ENCODE measurements at places on chromosomes 4 and X.

GRCh38 chr4:93086356-93086755, 742.2 kb upstream of the ATOH1 start:
- peak; percentile 25 for DNase-seq

DNA sequence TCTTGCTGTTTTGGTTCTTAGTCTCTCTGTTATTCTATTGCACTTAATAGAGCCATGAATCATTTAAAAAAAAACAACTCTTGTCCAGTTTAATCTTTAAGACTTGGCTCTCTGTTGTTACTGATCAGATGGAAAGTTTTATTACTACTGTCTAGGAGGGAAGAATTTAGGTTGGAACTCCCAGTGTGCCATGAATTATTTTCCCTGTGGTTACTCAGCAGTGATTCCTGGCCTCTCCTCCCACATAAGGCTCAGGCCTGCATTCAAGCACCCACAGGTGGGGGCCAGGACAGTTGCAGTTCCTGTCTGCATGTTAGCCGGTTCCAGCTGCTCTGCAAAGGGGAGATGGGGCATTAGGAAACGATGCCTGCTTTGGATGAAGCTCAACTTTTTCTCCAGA, 29.8 kb upstream of the ESX1 start:
- DNase-seq, result no peak

DNA sequence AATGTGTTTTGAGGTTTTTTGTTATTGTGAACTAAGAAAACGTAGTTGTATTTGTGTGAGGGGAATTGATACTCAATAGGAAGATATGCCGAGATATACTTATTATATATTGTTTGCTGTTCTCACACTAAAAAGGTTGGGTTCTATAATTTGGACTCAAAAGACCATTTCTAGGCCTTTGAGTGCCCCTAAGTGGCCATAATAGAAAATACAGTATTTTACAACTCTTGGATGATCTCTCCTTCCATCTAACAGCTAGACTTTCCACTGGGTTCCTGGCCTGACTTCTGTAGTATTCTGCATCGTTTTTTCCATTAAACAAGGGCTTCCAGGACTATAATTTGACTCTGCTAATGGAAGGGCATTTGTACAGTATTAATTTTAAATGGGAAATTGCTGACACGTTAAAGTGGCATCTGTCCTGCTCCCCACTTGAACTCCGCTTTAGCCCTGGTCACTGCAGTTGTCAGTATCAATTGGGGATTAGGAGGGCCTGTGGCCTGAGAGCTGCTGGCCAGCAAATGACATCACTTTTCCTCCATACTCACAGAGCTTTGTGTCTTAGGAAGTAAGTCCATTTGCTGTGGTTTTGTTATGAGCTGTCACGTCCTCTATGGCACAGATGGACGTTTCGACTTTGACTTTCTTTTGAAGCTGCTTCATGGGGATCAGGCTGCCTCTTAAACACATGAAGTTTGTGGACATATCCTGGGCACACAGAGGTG, 176.9 kb downstream of the SLIT2 start:
- DNase-seq, result peak; percentile 53

DNA sequence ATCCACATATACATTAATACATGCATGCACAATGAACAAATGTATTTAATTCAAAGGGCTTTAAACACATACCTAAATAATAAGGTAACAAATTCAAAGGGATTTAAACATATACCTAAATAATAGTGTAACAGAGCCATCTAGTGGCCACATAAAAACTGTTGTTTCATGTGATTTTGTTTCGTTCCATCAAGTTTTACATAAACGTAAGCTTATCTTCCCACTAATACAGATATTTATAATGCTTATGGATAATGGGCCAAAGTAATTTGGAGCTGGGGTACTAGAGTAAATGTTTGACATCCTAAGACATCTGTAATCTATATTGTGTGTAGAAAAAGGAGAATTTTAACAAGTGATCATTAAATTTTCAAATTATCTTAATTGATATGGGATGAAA, 82.3 kb downstream of the PRSS12 start:
- peak; percentile 37 for DNase-seq

GRCh38 chr4:26074712-26075430, 160.9 kb downstream of the SMIM20 start:
- DNase-seq, result peak; percentile 13

DNA sequence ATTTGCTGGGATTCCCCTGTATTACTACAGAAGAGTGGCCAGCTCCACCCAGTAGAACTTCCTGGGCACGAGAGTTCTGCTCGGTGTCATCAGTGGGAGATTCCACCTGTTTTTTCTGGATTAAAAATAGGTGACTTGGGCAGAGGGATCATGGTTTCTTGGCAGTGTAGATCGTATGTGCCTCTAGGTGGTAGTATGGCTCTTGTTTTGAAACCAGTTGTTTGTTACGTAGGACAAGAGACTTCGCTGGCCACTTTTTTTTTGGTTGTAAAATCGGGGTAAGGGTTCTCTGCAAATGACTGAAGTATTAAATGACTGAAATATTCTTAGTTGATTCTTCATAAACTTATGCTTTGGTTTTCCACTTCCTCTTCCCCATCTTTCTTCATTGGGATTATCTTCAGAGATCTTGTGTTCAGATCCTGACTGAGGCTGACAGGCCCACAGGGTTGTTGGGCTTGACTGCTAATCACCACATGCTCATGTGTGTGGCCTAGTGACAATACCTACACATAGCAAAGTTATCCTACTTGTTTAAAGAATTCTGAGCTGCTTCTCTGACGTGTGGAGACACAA, 43.8 kb upstream of the WDR1 start:
- no peak for DNase-seq

DNA sequence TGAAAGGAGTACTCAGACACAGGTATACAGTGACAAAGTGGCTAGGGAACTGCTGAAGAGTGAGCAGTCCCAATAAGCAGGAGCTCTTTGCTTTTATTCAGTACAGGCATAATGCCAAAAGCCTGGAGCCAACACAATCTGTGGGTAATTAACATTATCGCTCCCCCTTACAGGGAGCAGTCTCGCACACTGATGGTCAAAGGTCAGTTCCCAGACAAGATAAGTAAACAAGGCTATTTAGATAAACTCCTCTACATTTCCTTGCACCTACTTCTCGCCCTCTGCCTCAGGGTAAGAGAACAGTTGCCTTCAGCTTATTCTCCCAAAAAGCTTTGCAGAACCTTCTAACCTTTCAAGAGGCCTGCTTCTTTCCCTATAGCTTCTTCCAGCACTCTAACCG, 73.9 kb upstream of the TAF9B start:
- no peak for DNase-seq

DNA sequence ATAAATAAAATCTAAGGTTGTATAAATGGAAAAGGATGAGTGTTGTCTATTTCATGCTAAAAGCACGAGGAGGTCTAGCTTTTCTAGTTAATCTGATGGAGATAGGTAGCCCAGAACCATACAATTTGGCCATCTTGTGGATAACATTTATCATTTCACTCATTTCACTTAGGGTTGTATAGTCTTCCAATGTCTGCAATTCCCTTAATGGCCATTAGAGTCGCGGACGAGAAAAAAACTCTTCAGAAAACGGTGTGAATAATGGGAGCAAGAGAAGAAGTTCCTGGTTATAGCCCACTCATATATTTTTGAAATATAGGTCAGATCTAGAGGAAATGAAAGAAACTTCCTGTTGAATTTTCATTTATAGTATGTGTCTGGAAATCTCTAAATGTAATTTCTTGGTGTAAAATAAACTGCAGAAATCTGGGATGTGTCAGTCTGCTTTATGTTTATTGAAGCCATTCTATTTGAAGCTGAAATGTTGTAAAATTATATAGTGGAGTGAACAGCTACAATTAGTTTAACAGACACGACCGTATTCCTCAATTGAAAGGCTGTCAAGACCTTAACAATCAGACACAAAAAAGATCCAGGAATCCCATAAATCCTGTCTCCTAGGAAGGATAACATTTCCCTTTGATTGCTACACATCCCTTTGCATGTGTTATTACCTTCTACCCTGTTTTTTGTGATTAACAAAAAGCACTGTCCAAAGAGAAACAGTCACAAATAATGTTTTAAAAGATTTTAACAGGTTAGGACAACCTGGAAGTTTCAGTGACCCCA, 47.7 kb upstream of the MGST2 start:
- no peak for DNase-seq

- no peak for DNase-seq
Measured at GRCh38 chr4:150232029-150232428, 153.8 kb downstream of the DCLK2 start.

DNA sequence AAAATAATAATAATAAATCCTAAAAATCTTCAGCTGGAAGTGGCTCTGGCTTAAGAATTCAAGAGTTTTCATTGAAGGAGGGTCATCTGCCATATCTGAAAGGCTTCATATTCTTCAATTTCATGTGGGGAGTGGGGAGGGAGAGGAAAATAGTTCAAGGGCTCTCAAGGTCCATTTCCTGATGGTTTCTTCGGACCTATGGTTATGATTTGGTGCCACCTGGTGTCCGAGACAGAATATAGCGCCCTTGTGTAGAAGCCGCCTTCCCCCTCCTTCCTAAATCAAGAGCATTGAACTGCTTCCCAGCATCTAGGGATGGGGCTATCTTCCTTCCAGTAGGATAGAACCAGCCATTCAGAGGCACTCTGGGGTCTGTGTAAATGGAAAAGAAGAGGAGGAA, 34.3 kb downstream of the NLGN3 start:
- DNase-seq, result peak; percentile 66

- no peak for DNase-seq
Measured at GRCh38 chrX:110418316-110419235, 59.9 kb downstream of the RTL9 start.

DNA sequence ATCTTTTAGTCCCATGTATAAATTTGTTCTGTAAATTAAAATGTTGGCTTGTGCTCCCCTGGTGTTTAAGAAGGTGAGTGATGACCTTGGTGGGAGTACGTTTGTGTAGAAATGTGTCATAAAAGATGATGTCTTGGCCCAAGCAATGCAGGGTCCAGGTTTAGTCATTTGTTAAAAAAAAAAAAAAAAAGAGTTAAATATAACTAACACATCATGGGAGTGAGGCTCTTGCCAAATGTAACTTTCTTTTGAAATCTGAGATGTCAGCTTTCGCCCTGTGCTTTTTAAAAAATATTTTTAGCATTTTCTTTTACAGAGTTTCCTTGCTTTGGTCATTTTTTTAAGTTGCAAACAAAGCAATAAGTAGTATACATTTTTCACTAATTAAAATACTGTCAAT, 135.6 kb downstream of the FBXO8 start:
- DNase-seq, result no peak

DNA sequence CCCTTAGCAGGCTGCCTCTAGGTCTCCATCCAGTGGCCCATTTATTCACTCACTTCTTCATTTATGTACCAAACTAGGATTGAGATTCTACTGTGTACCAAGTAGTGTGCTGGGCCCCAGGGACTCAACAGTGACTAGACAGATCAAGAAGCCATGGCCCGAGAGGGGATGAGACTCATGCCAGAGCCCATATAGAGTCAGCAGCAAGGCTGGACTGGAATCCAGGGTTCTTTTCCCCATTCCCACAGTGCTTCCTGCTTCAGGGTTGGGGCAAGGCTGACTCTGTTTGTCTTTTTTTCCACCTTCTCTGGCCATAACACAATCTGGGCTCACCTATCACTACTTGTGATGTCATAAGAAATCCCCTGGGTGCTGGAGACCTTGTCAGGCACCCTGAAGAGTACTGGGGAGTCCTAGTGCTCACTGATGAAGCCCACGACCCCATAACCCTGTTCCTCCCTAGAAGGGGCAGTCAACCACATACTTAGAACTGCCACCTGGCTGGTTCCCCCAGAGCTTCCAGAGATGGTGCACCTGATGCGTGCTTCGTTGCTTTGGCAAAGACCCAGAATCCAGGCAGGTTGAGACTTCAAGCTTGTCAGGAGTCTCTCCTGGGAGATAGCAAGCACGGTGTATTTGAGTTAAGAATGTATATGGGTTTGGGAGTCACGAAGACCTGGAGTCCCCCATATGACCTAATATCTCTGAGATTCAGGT, 6.2 kb downstream of the RTL5 start:
- DNase-seq, result no peak

DNA sequence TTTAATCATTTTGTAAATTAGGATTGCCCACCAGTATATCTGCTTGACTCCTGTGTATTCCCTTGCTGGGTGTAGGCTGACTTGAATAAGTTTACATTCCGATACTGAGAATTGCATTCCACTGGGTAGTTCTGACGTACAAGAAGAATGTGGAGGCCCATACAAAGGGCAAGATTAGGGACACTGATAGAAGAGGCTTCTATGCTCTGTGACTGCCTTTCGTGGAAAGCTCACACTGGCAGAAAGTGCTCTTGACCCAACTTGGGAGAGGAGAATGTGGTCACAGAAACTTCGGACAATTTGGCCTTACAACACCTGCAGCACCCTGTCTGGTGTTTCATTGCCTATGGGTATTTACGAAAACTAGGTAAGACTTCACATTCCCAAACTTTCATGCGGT, 126.3 kb downstream of the RAPGEF2 start:
- DNase-seq, result no peak

GRCh38 chrX:20445109-20445508, 178.4 kb upstream of the RPS6KA3 start:
- DNase-seq, result no peak

DNA sequence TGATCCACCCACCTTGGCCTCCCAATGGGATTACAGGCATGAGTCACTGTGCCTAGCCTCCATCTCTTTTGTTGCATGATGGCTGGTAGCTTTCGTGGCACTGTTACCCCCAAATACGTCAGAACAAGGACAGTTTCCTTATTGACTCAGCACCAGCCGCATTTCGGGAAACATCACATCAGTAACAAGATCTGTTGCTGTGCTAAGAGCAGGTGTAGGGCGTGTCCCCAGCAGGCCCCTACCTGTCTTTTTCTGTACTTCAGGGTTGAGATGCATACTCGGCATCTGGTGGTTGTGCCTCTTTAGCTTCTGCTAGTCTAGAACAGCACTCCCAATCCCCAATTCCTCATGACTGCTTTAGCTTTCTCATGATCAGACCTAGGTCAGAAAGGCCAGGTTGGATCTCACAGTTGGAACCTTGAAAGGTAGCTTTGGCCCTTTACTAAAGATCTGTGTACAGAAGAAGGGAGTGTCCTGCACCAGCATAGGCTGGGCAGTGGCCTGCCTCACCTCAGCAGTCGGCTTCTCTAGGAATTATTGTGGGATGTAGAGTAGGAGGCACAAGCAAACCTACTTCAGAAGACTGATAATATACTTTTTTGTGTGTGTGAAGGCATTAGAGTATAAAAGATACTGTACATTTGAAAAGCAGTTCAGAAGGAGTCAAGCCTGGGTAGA, 36.8 kb downstream of the NSD2 start:
- DNase-seq, result no peak

- DNase-seq, result no peak
Measured at GRCh38 chr4:163071308-163071707, 95.4 kb downstream of the NAF1 start.

DNA sequence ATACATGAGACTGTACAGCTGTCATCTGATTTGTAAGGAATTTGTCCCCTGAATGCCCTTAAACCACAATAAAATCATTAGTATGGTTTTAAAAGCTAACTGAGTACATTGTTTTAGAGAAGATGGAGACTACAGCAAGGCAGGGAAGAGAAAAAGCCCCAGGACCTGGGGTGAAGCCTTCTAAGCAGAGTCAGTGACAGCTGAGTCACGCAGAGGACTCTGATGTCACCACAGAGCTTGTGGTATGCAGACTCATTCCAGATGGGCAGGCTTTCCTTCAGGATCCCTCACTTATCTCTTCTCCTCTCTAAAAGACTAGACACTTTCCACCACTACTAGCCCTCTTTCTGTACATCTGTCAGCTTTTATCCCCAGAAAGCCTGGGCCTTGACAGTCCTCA, 97.1 kb upstream of the ATOH1 start:
- no peak for DNase-seq
